Mesenchymal stem cell (in vitro differentiated cells and primary cell): ENCODE measurements at places on chromosomes 3 and 15.

GRCh38 chr15:99454941-99455788 lies 110.6 kb upstream of the MEF2A start:
- DNase-seq: peak; percentile 97
- no peaks in the 10 kb centered on the region for H3K36me3 ChIP-seq
- H3K4me1 ChIP-seq: peaks cover 26% of the 10 kb centered on the region

DNA sequence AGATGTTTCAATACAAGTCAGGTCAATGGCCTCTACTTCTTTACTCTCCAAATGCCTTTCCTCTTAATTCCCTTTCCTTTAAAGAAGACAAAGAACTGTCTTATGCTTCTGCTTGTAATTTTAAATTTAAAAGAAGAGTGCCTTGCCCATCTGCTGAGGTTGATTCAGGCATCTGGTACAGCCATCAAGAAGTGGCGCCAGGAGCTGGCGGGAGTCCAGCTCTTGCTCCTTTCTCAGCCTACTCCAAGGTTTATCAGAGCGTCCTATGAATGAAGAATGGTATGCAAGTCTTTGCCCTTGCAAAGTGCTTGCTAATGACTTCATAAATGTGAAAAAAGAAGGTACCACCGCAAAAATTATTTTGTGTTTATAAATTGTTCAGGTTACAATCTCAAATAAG lies 294.6 kb upstream of the TGFBR2 start:
- DNase-seq: no peak
- H3K27me3 ChIP-seq: no peaks in the 10 kb centered on the region
- no peak overlapping the region for H3K27ac ChIP-seq
- no peaks in the 10 kb centered on the region for H3K36me3 ChIP-seq
- H3K4me1 ChIP-seq: no peaks in the 10 kb centered on the region

- H3K4me1 ChIP-seq: peaks cover 3% of the 10 kb centered on the region
- no peak overlapping the region for H3K27ac ChIP-seq
- no peak for DNase-seq
- H3K27me3 ChIP-seq: no peaks in the 10 kb centered on the region
These were observed 34.0 kb upstream of the ZNF639 start for GRCh38 chr3:179288845-179289244.

DNA sequence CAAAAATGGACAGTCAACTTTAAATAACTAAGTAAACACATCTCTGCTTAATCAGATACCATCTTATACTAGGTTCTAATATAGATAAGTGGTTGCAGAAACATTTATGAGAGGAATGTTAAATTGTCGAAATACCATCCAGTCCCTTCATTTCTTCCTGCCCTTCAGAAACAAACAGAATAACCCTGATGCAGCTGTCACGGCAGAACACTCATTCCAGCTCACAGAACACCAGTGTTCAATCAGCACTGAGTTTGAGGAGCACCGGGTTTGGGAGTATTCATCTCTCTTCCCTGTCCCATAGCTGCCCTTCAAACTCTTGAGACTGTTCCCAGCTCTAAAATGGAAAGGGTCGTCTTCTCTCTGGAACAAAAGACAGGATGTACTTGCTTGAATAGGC lies 61.1 kb upstream of the TSEN2 start:
- peaks cover 5% of the 10 kb centered on the region for H3K4me1 ChIP-seq
- no peak overlapping the region for H3K4me3 ChIP-seq
- H3K36me3 ChIP-seq: peaks cover 5% of the 10 kb centered on the region
- H3K27me3 ChIP-seq: no peaks in the 10 kb centered on the region

- DNase-seq: no peak
- no peaks in the 10 kb centered on the region for H3K36me3 ChIP-seq
- no peaks in the 10 kb centered on the region for H3K27me3 ChIP-seq
- no peak overlapping the region for H3K4me3 ChIP-seq
These were observed 5.7 kb upstream of the BLM start for GRCh38 chr15:90711418-90711824.

DNA sequence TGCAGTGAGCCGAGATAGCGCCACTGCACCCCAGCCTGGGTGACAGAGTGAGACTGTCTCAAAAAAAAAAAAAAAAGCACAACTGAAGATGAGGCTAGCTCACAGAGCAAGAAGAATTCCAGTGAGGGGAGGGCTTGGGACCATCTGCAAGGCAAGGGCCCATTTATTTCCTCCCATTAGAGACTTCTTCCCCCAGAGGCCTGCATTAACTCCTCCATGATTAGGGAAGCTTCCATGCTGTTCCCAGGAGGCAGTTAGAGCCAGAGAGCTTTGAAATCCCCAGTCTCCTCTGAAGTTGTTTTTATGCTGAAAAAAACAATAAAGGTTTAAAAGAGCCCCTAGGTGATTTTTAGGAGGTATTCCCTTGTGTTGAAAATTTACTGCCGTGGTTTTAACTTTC lies 54.3 kb upstream of the ADCY5 start:
- no peaks in the 10 kb centered on the region for H3K4me1 ChIP-seq
- H3K27ac ChIP-seq: no peak overlapping the region
- H3K4me3 ChIP-seq: no peak overlapping the region
- no peak for DNase-seq
- H3K27me3 ChIP-seq: no peaks in the 10 kb centered on the region

GRCh38 chr3:10289077-10289476 lies 3.7 kb downstream of the GHRL start:
- H3K27me3 ChIP-seq: no peaks in the 10 kb centered on the region
- peaks cover 71% of the 10 kb centered on the region for H3K36me3 ChIP-seq
- H3K4me1 ChIP-seq: peaks cover 22% of the 10 kb centered on the region
- no peak overlapping the region for H3K27ac ChIP-seq
- no peak for DNase-seq

- no peak for DNase-seq
- no peaks in the 10 kb centered on the region for H3K27me3 ChIP-seq
- H3K27ac ChIP-seq: no peak overlapping the region
These were observed 376.1 kb downstream of the ZPLD1 start for GRCh38 chr3:102810937-102811336.

- H3K27me3 ChIP-seq: no peaks in the 10 kb centered on the region
- DNase-seq: peak; percentile 68
- H3K4me1 ChIP-seq: no peaks in the 10 kb centered on the region
- no peaks in the 10 kb centered on the region for H3K36me3 ChIP-seq
These were observed 603.6 kb downstream of the PLOD2 start for GRCh38 chr3:145557405-145557804.

DNA sequence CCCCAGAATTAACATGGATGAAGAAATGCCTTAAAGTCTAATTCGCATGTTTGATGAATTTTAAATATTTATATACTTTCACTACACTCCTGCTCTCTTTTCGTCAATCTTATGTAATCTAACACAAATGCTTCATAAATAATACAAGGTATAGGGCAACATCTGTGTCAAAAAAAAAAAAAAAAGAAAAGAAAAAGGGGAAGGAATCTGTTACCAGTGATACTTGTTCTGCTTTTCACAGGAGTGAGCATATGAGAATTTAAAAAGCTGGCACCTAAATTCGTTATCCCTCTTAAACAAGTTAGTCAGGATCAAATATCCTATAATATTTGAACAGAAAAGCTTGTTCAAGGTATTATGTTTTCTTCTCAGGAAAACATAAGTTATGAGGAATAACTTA lies 243.8 kb downstream of the KCNH8 start:
- H3K27me3 ChIP-seq: no peaks in the 10 kb centered on the region
- H3K4me1 ChIP-seq: no peaks in the 10 kb centered on the region
- H3K36me3 ChIP-seq: no peaks in the 10 kb centered on the region
- DNase-seq: no peak

GRCh38 chr3:15948388-15948787 lies 150.6 kb upstream of the ANKRD28 start:
- H3K36me3 ChIP-seq: no peaks in the 10 kb centered on the region
- H3K27ac ChIP-seq: no peak overlapping the region
- peaks cover 1% of the 10 kb centered on the region for H3K4me1 ChIP-seq

GRCh38 chr3:171809611-171809860 lies 747 bp downstream of the PLD1 start:
- DNase-seq: peak; percentile 84
- peak overlapping the region; percentile 84 for H3K27ac ChIP-seq
- H3K4me1 ChIP-seq: peaks cover 11% of the 10 kb centered on the region
- peak overlapping the region; percentile 82 for H3K4me3 ChIP-seq
